Activated naive CD4-positive, alpha-beta T cell treated with anti-CD3 and anti-CD28 coated beads, Interleukin-2, amount 10 ng/mL, durations not matched to agents 7 days and 5 days (primary cell): ENCODE measurements at places on chromosomes 6 and 20.

DNA sequence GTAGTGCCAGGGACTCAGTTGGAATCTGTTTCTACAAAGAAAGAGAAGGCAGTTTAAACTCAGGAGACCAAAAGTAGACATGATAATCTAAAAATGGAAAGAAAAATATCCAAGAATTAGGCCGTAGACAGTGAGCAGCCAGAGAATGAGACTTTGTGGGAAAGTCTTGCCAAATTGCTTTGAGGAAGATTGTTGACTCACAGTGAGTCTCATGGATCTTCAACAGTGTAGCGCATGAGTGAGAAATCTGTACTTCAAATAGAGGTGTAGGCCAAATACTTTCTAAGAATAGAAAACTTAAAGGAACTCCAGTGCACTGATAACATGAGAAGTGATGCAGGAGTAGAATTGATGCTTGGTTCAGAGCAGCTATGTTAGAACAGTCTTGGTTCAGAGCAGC is 284.5 kb downstream of the HTR1B start:
- no peak for DNase-seq

DNA sequence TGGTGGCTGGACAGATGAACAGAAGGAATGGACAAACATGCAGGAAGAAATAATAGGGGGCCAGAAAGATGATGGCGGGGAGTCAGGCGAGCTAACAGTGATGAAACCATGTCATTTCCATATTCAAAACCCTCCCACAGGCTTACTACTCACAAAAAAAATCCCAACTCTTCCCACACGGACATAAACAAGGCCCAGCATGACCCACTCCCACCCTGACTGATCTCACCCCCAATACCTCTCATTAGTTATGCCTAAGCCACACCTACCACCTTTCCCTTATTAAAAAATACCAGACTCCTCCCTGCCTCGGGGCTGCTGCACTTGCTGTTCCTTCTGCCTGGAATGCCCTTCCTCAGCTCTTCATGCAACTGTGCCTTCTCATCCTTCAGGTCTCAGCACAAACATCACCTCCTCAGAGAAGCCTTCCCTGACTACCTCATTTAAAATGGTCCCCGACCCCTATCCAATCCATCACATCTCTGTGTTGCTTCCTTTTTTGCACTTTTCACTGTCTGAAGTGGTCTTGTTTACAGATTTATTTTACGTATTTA is 145.8 kb downstream of the PREX1 start:
- no peak for DNase-seq

GRCh38 chr6:35046862-35047261 is 94.3 kb downstream of the TCP11 start:
- no peak for DNase-seq

DNA sequence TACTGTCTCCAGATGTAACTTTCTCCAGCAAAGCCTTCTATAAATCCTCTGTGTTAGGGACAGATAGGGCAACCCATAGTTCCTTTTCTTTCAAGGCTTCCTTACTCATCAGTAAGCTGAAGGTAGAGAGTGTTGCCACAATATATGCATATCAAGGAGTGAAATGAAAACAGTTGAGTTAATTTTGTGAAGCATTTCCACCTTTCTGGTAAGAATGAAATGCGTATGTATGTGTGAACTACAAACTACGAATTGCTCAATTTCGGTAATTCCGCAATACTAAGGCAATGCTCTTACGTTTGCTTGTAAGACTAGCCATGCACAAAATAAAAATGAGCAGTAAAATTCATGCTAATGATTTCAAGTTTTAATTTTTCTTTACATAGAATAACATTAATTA is 61.2 kb upstream of the HBS1L start:
- no peak for DNase-seq

- no peak for DNase-seq
These were observed 87.1 kb downstream of the TRMT6 start for GRCh38 chr20:5863040-5863833.

DNA sequence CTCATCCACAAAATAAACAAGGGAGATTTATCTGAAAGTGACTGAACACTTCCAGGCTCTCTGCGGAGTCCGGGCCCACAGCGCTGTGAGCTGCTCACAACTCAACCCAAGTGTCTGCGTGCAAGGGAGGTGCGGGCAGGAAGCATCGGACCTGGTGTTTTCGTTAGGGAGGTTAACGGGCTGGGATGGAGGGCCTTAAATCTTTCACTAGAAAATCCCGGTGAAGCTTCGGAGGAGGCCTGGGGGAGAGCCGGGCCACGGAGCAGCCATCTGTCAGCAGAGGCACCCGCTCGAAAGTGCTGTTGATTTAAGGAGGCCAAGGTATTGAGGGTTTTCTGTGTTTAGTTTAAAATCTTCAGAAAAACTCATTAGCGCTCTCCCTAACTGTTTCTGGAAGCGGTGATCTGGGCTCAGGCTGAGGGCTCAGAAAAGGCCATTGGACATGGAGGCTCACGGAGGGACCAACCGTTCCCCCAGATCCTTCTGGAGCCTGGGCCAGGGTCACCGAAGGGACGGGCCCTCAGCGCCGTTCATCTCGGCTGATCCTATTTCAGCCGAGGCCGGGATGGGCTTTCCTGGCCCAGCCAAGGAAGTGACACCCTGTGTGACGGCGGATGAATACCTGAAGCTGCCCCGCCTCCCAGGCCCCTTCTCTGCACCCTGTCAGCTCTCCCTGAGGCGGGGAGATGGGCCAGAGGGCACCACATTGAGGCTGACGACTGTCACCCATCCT is 20.7 kb downstream of the GATA5 start:
- no peak for DNase-seq

- DNase-seq, result no peak
These were observed 102.2 kb upstream of the AKAP12 start for GRCh38 chr6:151137542-151137941.

- DNase-seq, result no peak
These were observed 124.3 kb downstream of the SCML4 start for GRCh38 chr6:107699697-107700325.

GRCh38 chr6:10658910-10659698 is 35.3 kb downstream of the C6orf52 start:
- DNase-seq, result no peak

GRCh38 chr20:25160467-25160866 is 35.0 kb upstream of the ENTPD6 start:
- no peak for DNase-seq

- no peak for DNase-seq
These were observed 15.3 kb upstream of the ABRACL start for GRCh38 chr6:139013185-139013800.

DNA sequence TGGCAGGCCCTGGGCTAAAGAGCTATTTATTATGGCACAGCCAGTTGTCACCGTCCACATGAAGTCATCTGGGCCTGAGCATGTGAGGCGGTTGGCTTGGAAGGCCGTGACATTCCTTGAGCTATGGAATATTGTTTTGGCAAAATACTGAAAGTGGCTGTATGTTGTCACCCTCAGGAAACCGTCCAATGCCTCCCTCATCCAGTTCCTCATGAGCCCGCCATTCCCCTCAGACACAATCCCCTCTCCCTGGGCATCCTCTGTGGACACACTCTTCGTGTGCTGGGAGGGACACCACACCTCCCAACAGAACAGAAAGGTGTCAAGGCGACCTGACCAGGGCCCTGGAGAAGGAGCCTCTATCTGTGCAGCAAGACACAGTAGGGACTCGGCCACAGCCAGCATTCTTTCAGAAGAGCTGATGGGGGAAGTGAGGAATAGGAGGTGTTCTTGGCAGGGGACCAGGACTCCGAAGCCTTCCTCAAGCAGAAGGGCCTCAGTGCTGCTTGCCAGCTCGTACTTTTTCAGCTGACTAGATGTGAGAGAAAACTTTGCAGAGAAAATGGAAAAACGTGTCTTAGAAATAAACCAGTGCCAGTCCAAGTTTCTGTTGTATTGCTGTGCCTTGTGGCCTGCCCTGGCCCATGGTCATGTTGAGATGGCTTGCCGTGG is 120.5 kb downstream of the SOD2 start:
- DNase-seq, result no peak

GRCh38 chr6:37557645-37558114 is 58.0 kb upstream of the CCDC167 start:
- no peak for DNase-seq

DNA sequence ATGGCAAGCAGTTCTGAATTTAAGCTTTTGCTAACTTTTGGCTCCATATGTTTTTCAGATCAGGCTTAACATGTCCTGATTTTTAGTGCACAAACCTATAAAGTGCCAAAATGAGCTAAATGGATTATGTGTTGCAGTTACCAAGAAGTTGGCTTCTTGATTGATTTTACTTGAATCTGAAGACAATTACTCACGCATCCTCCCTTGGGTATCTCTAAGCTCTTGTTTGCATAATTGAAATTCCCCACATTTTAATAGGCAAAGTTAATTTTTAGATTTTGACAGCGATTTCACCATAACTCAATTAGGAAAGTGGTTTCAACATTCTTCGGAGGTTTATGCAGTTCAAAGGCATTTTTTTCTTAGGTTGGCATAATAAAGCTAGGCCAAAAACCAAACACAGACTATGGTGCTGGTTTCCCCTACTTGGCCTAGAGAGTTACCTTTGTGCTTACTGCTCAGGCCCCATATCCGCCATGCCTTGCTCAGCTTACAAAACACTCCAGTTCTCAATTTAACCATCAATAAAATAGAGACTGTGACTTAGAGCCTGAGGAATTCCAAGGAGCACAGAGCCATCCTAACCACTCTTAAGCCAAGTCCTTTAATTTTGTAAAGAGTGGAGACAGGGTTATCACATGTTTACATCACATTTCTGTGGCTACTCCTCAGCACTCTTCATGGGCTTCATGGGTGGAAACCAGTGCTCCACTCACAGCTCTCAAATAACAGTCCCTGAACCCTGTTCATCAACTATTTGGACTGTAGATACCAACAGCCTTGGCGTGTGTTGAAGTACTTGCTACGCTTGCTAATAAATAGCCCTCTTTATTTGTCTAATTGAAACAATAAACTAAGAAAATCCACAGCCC is 32.1 kb downstream of the LAMA4 start:
- DNase-seq, result no peak

DNA sequence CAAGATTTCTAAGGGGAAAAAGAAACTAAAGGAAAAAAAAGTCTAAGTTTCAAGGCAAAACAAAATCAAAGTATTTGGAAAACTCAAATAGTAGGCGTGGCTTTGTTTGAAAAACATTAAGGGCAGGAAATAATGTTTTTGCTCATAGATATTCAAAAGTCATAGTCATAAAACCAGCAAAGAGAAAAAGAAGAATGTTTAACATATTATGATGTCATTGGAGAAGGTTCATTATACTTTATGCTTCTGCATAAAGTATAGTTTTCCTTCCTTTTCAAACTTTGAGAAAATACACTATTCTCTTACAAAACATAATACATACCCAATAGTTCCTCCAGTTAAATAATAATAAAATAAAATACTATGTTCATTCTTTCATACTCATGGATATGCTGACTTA is 13.7 kb downstream of the USP49 start:
- no peak for DNase-seq

DNA sequence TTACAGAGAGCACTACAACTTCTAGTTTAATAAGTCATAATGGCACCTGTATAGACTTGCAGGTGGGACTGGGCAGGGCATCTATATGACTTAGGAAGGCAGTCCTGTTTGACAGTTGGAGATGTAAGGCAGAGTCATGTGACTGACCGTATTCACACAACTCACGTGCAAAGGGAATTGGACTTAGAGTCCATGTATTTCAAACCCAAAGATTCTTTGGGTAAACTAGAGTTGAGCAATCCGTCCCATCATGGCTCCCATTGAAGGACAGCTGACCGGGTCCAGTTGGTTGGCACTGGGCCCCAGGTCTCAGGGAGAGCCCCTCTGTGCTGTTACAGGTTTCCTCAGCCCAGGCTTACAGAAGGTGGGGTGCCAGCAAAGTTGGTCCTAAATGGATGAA is 121.9 kb downstream of the ARID1B start:
- no peak for DNase-seq

- DNase-seq, result no peak
These were observed 172.7 kb downstream of the TTLL2 start for GRCh38 chr6:167497428-167498056.

DNA sequence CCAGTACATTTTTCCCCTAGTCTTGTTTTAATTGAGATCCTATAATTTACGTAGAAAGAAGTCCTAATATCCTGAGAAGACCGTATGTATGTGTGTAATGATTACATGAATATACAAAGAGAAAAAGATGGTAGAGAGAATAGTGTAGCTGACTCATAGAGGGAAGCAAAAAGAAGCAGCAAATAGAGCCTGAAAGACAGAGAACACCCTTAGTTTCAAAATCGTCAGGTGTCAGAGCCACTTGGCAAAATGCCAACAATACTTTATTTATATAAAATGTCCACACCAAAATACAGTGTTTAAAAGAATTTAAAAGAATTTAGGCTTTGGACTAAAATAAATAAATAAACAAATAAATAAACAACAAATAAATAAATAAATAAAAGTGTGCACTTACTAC is 1414.1 kb upstream of the EYS start:
- no peak for DNase-seq

- DNase-seq, result peak; percentile 63
These were observed 28.5 kb downstream of the C6orf15 start for GRCh38 chr6:31083742-31084354.

- DNase-seq, result no peak
These were observed 24.4 kb downstream of the QKI start for GRCh38 chr6:163438940-163439335.

DNA sequence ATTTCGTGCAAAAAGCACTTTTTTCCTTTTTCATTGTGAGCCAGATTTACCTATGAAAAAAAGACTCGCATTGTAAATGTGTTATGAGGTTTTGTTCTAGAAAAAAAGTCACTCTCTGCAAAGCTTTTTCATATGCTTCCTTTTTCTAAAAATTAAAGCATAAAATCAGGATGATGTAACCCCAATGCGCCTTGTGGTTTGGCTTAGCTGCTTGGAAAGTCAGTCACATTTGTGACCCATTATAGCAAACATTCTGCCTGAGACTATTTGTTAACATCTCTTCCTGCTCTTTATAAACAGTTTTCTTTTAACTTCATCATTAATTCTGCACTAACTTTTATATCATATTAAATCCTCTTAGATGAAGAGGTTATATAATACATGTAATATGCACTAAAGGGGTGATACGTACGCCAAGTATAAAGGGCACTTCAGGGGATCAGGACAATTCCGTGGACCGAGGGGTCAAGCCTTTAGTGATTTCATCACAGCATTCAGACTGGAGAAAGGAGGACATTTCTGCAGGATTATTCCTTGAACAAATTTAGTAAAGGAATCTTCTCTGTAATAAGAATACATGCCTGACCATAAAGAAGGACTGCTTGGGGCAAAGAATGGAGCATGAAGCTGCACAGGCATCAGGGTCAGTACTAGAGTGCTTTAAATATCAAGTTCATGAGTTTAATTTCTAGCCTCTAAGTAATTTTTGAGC is 48.1 kb upstream of the SMLR1 start:
- DNase-seq, result no peak

GRCh38 chr6:138450445-138450844 is 46.4 kb downstream of the HEBP2 start:
- DNase-seq, result no peak

GRCh38 chr20:25044660-25045342 is 13.1 kb downstream of the ACSS1 start:
- no peak for DNase-seq

DNA sequence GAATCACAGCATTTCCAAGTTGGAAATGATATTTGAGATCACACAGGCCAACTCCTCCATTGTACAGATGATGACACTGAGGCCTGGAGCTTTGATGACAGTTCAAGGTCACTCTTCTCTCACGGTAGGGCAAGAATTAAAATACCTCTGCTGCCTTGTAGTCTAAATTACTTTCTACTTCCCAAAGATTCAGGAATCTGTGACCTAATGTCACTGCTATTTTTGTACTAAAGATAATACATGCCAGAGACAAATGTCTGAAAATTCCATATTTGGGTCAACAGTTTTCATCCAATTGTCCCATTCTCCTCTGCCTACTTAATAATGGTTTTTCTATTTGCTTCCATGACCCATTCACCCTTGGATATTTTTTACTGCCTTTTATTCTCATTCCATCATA is 160.0 kb downstream of the SOD2 start:
- DNase-seq, result no peak
